ENCODE measurements at places on chromosomes 13 and 19. TPM values are rescaled to one million over a fixed set of nuclear protein-coding genes. Genes with fewer than 3 reads are reported as not detected.

Gene ZNF682
- polyA plus RNA-seq = 21.4 TPM

Gene ARRDC5
- polyA plus RNA-seq = not detected

Gene THAP8
- polyA plus RNA-seq = 13.5 TPM

Gene RNF17
- not detected for polyA plus RNA-seq

Gene FOXA3
- polyA plus RNA-seq = 0.60 TPM

Gene ZNF563
- polyA plus RNA-seq = 4.2 TPM

Gene TMC4
- polyA plus RNA-seq = 48.0 TPM

Gene SYT3
- 1.4 TPM for polyA plus RNA-seq

Gene KIR3DL2
- not detected for polyA plus RNA-seq

Gene ZNF442
- 8.3 TPM for polyA plus RNA-seq

Gene AP1M2
- 48.1 TPM for polyA plus RNA-seq

Gene MUC16
- polyA plus RNA-seq = 0.16 TPM

Gene ZNF230
- 5.7 TPM for polyA plus RNA-seq

Gene DOHH
- polyA plus RNA-seq = 9.0 TPM

Gene SLAIN1
- 21.7 TPM for polyA plus RNA-seq

Gene CLDND2
- polyA plus RNA-seq = 0.99 TPM

Gene C19orf53
- 97.5 TPM for polyA plus RNA-seq

Gene TMEM145
- polyA plus RNA-seq = 0.86 TPM

Gene SPRYD7
- 9.4 TPM for polyA plus RNA-seq

Gene MEIS3
- 32.2 TPM for polyA plus RNA-seq

Gene PRR22
- polyA plus RNA-seq = 3.7 TPM

Gene APOE
- 315 TPM for polyA plus RNA-seq

Gene CLC
- polyA plus RNA-seq = 0.65 TPM

Gene SIGLEC9
- polyA plus RNA-seq = 1.9 TPM

Gene SIAH3
- 0.81 TPM for polyA plus RNA-seq

Gene TNNI3
- 3.3 TPM for polyA plus RNA-seq

Gene VAV1
- polyA plus RNA-seq = 1.3 TPM

Gene NCAN
- polyA plus RNA-seq = not detected

Gene N4BP2L2
- 224 TPM for polyA plus RNA-seq

Gene SIGLEC8
- polyA plus RNA-seq = not detected

Gene NLRP7
- 0.06 TPM for polyA plus RNA-seq

Gene CCDC194
- polyA plus RNA-seq = 5.6 TPM

Gene ELSPBP1
- 0.72 TPM for polyA plus RNA-seq

Gene TTYH1
- polyA plus RNA-seq = 10.9 TPM

Gene ZNF468
- polyA plus RNA-seq = 34.2 TPM

Gene TPGS1
- 11.9 TPM for polyA plus RNA-seq

Gene CGB1
- polyA plus RNA-seq = not detected

Gene KIR3DL1
- polyA plus RNA-seq = not detected

Gene GNG7
- 5.2 TPM for polyA plus RNA-seq

Gene NPAS1
- polyA plus RNA-seq = 3.6 TPM

Gene PLEKHF1
- 2.7 TPM for polyA plus RNA-seq

Gene CBY2
- polyA plus RNA-seq = 0.87 TPM

Gene C19orf81
- polyA plus RNA-seq = 2.5 TPM

Gene ZSCAN1
- 7.9 TPM for polyA plus RNA-seq

Gene CABP5
- polyA plus RNA-seq = not detected

Gene KCNN4
- polyA plus RNA-seq = 0.90 TPM

Gene EHD2
- polyA plus RNA-seq = 44.3 TPM

Gene ZNF587B
- 13.0 TPM for polyA plus RNA-seq

Gene ICAM5
- 0.23 TPM for polyA plus RNA-seq

Gene PBX4
- 8.7 TPM for polyA plus RNA-seq

Gene SLC17A7
- 0.47 TPM for polyA plus RNA-seq

Gene CD37
- polyA plus RNA-seq = 36.2 TPM

Measured in left renal cortex interstitium (tissue), 4 donors.